Left kidney (tissue), 8 donors: ENCODE measurements at places on chromosomes 3 and 15. TPM values are rescaled to one million over a fixed set of nuclear protein-coding genes. Genes with fewer than 3 reads are reported as not detected.

DNA sequence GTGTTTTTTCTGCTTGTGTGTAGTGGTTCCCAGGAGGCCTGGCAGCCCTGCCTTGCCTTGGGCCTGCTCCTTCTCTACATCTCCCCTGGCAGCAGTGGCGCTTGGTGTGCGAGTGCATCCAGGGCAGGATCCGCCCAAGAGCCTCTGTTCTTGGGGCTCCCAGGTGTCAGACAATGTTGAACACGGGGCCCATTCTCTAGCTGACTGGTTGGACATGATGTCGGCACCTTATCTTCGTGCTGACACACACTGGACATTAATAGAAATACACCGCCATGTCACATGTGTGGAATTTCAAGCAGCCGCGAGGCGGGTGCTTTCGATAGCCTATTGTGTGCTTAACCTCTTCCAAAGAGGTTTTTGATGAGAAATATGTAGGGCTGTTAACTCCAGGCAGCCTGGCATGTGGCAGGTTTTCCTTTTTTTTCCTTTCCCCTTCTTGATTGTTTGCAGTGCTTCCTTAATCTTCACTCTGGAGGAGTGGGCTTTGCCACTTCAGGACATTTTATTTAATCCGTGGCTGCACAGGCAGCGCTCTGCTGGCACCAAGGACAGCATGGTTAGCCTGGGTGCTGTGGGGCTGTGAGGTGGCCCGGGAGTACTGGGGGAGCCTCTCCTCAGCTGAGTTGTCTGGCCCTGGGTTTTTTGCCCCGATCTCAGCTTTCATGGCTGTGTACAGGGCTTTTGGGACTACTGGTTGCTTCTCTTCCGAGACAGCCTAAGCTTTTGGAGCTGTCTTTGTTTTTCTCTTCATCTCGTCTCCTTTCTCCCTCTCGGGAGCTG, 42.5 kb downstream of the CHCHD6 start:
- DNase-seq: no peak

GRCh38 chr3:111802700-111803099, 56.4 kb upstream of the PHLDB2 start:
- no peak for DNase-seq

DNA sequence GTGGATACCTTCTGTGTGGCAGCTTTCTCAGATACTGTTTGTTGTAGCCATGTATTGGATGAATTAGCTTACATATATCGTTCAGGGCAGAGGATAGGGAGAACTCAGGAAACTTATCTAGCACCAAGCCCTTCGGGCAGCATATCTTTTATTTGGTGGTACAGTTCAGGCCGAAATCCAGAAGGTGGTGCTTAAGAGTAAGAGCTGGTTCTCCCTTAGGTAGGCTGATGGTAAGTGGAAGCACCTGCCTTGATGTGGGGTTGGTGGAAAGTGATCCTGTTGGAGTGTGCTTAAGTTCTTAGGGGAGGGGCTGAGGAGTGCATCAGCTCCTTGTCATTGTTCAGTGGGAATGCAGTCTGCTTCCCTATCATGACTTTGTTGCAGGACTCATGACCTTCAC, 187.5 kb downstream of the DOCK3 start:
- DNase-seq: no peak

DNA sequence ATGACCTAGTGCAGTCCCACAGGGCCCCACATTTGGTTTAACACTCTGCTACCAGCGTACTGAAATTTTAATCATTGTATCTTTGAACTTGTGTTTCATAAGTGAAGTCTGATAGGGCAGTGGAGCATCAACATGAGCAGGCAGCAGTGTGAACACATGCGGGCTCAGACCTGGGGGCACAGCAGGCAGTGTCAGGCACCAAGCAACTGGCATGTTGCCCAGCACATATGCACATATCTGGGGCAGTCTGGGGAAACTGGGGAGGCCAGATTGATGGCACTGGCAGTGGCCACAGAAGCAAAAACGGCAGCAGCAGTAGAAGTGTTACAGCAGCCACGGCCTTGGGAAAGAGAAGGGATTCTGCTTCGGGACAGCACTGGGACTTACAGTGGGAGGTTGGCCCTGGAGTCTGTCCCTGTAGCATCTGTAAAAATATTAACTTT, 353.9 kb upstream of the KCNMB2 start:
- no peak for DNase-seq

GRCh38 chr15:72559781-72560180, 85.7 kb downstream of the ARIH1 start:
- DNase-seq: no peak

GRCh38 chr15:57806003-57806402, 99.5 kb downstream of the POLR2M start:
- DNase-seq: no peak

- DNase-seq: no peak
Observed at GRCh38 chr3:40745381-40746106, 220.8 kb downstream of the ZNF621 start.

GRCh38 chr3:63385629-63386028, 107.5 kb downstream of the SYNPR start:
- DNase-seq: no peak

DNA sequence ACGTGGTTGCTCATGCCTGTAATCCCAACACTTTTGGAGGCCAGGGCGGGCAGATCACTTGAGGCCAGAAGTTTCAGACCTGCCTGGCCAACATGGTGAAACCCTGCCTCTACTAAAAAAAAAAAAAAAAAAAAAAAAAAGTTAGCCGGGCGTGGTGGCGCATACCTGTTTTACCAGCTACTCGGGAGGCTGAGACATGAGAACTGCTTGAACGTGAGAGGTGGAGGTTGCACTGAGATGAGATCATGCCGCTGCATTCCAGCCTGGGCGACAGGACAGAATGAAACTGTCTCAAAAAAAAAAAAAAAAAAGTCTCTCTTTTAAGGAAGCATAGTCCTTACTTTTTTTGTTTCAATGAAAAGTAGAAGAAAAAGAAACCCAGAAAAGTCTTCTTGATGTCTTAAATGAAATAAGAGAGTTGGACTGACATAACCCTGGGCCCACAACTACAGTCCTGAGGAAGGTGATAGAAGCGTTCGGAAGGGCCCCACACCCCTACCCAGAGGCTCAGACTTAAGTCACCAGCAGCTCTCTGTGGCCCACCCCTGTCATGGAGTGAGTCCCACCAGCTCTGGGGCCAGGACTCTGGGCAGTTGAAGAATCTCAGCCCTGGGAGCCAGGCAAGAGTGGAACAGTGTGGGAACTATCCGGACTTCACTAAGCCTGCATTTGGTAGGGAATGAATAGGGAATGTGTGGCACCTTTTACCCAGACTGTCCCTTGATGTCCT, 2.6 kb downstream of the NME9 start:
- no peak for DNase-seq

DNA sequence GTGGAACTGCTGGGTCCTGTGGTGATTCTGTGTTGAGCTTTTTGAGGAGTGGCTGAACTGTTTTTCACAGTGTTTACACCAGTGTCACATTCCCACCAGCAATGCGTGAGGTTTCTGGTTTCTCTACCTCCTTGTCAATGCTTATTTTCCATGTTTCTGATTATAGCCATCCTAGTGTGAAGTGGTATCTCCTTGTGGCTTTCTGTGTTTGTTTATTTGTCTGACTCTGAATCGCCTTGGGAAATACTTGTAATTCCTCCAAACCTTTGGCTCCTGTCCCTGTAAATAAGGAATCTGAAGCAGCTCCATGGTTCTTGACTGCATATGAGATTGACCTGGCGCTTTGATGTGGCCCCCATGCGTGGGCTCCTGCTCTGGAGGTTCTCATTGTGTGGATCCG, 20.6 kb downstream of the FAN1 start:
- no peak for DNase-seq

DNA sequence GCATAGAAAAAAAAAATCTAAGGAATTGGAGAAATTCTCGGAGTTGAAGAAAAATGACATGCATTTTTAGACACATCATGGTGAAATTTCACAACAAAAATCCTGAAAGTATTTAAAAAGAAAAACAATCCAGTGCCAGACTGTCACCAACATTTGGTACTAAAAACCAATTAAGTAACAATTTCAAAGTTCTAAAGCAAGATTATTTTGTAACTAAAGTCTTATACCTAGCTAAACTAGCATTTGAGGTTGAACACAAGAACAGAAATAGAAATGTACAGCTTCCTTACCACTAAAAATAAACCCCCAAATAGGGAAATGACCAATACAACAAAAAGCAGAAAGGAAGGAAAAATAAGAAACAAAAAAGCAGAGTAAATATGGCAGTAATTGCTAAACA, 11.9 kb downstream of the TOMM70 start:
- no peak for DNase-seq

DNA sequence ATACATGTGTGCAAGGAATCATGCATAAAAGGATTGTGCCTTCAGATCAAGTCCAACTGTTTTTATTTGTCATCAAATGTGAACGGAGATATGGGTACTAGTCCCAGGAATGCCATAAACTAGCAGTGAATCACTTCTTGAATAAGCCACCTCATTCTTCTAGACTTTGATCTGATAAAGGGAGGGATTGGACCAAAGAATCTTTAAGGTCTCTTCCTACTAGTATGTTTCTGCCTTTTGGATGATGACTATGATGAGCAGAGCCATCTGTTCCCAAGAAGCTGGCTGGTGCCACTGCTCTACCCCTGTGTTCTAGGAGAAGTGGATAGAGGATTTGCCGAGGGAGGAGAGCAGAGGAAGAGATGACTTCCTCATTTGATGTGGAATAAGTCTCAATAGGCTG, 28.8 kb upstream of the UACA start:
- no peak for DNase-seq

DNA sequence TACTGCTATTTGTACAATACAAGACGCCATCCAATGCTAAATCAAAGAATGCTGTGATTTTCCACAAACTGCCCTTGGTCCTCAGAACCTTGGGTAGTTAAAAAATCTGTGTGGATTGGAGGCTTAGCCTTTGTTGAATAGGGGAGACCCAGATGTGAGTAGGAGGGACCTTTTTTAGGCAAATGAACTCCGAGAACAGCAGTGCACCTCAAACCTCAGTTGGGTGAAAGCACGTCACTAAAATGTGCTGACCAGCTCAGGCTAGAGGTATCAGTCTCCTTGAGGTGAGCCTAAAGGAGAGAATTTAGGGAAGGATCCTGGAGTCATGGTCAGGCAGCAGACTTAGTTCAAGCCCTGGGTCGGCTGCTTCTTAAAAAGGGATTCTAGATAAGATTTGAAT, 200.7 kb downstream of the SOX2 start:
- no peak for DNase-seq

DNA sequence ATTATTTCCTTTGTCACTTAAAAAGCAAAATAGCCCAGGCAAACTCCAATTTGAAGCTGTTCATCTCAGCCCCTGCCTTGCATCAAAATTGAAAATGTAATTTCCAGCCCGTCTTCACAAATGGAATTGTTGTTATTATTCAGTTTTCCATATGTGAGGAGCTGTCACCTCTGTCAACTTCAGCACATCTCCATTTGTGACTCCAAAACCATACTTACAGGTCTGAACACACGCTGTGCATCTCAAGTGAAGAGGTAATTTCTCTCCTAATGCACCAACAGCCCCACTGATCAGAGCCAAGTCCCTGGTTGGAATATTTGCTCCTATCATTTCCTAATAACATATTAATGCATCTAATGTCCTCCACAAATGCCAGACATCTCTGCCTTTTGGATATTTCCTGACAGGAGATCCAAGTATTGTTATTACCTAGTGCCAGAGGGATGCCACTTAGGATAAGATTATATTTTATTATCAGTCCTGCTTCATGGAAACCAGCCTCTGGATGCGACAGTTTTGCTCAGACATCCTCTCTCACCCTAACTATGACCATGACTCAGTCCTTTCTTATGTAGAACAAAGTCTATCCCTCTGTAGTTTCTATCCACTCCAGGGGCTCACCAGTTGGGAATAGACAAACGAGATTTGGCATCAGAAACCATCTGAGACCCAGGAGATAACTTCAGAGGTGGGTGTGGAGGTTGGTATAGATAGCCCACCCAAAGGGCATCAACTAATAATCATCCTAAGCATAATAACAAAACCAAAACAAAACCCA, 379.8 kb downstream of the VPS13C start:
- DNase-seq: no peak

- no peak for DNase-seq
Observed at GRCh38 chr15:46496491-46497115, 861.8 kb downstream of the SQOR start.

DNA sequence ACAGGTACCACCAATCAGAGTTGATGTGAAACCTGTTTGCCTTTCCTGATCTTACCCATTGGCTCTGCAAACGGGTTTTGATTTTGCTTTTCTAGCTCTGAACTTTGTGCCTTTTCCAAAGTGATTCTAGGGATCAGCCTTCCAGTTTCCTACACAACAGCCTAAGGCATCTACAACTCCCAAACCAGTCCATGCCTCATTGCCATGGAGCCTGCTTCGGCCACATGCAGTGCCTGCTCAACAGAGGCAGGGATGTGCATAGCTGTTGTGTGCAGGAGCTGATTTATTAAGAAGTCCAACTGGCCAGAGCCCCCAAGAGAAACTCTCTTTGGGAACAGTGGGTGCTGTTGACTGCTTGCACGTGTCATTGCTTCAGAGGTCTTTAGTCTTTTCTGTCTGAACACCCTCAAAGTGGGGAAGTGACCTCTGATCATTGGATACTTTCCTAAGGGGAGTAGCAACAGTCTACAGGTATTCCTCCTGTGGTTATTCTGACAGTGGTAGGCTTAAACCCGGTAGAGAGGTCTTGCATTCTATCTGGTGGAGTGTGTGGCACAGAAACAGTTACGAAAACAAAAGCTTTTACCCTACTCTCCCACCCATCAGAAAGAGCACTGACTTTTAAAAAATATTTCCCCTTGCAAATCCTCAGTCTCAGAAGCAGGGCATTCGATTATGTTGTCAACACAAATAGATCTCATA, 36.6 kb upstream of the THSD4 start:
- no peak for DNase-seq

- DNase-seq: no peak
Observed at GRCh38 chr15:99016680-99017321, 9.2 kb upstream of the PGPEP1L start.

GRCh38 chr15:61584410-61584809, 355.3 kb upstream of the RORA start:
- peak; percentile 19 for DNase-seq

DNA sequence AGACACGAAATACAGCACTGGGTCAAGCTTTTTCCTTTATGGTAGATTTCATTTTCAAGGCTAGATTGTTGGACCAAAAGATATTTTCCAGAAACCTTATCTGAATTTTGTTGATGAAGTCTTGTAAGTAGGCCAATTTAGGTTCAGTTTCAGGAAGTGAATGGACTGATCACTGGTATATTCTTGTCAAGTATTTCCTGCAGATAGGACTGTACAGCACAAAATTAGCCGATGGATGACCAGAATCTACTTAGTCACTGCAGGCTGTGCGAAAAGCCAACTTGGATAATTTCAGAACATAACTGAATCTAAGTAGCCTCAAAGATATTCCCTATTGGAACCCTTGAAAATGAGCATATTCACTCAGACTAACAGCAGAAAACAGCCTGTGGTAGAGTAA, 206.5 kb downstream of the NR1D2 start:
- no peak for DNase-seq

GRCh38 chr15:41698779-41699178, 38.6 kb downstream of the MGA start:
- no peak for DNase-seq

GRCh38 chr15:45674677-45675076, 39.8 kb downstream of the SQOR start:
- no peak for DNase-seq

Gene TF
- 7.9 TPM for polyA plus RNA-seq

Gene DPPA2
- polyA plus RNA-seq: 1.0 TPM

Gene CLEC3B
- 11.9 TPM for polyA plus RNA-seq

Gene MAPK6
- polyA plus RNA-seq: 44.5 TPM

Gene KCNH8
- 1.8 TPM for polyA plus RNA-seq

Gene DUOXA2
- not detected for polyA plus RNA-seq

Gene ZDHHC23
- 20.9 TPM for polyA plus RNA-seq

Gene GXYLT2
- 18.3 TPM for polyA plus RNA-seq

Gene CHP1
- 66.7 TPM for polyA plus RNA-seq

Gene UBE2E1
- 168 TPM for polyA plus RNA-seq

Gene GALNT15
- 2.1 TPM for polyA plus RNA-seq

Gene CHRM5
- 0.35 TPM for polyA plus RNA-seq

Gene RETNLB
- polyA plus RNA-seq: not detected

Gene ANKRD34C
- 0.10 TPM for polyA plus RNA-seq
